ENCODE measurements at places on chromosomes 11 and 22. TPM values are rescaled to one million over a fixed set of nuclear protein-coding genes. Genes with fewer than 3 reads are reported as not detected.

PHLDA2 gene
- 2.1 TPM for total RNA-seq

TMEM191C gene
- total RNA-seq: 1.7 TPM

UCP3 gene
- 0.54 TPM for total RNA-seq

GLYAT gene
- total RNA-seq: 0.22 TPM

NPTXR gene
- 23.5 TPM for total RNA-seq

ZW10 gene
- 8.0 TPM for total RNA-seq

RFPL3 gene
- not detected for total RNA-seq

FXYD6 gene
- 28.0 TPM for total RNA-seq

PNPLA3 gene
- 0.32 TPM for total RNA-seq

- no peak for DNase-seq
Measured at GRCh38 chr22:21642584-21643448, 714 bp downstream of the SDF2L1 start.

DNA sequence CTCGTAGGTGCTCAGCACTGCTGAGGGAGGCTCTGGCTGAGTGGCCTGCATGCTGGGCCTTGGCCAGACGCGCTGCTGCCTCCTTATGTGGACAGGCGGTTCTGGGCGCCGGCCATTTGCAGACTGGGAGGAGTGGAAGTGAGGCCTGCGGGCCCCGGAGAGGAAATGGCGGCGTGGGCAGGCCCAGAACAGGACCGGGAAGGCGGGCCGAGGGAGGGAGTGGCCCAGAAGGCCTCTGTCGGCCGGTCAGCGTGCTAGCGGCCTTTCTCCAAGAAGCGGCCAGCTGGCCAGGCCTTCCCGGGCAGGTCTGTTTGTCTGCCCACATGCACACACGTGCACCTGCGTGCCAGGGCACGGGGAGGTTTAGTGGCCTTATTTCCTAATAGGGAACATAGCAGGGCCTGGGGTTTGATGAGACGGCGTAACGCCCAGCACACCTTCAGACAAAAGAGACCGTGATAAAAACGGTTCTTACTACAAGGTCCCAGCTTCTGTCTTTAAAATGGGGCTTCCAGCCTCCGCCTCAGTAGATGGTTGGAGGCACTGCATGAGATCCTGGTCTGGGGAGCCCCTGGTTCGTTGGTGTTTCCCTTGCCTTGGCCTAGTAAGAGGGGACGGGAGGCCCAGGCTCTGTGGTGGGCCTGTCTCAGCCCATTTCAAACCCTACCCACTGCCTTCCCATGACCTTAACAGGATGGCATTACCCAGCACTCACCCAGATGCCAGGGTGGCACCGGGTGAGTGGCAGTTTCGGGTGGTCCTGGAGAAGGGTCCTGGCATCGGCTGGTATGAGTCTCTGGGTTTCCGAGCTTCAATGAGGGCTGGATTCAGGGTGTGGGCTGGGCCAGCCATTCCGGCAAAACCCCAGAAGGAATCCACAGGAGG, 65.1 kb upstream of the PPARA start:
- DNase-seq: peak; percentile 92

GRCh38 chr11:67117672-67118180, 1.3 kb upstream of the KDM2A start:
- DNase-seq: no peak

DNA sequence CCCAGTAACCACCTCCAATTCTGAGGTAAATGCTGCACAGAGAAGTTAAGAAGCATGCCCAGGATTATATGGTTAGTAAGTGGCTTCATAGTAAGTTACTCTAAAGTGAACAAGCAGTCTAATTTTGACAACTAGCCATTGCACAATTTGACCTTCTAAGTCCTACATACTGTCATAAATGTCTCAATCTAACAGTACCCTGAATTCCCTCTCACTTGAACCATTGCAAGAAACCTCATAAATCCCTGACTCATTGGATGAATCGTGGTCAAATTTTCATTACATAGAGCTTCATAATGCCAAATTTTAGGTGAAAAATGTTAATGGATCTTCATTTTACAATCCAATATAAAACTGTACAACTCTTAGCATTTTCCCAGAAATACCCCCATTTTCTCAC, 217.3 kb upstream of the GRIA4 start:
- no peak for DNase-seq

DNA sequence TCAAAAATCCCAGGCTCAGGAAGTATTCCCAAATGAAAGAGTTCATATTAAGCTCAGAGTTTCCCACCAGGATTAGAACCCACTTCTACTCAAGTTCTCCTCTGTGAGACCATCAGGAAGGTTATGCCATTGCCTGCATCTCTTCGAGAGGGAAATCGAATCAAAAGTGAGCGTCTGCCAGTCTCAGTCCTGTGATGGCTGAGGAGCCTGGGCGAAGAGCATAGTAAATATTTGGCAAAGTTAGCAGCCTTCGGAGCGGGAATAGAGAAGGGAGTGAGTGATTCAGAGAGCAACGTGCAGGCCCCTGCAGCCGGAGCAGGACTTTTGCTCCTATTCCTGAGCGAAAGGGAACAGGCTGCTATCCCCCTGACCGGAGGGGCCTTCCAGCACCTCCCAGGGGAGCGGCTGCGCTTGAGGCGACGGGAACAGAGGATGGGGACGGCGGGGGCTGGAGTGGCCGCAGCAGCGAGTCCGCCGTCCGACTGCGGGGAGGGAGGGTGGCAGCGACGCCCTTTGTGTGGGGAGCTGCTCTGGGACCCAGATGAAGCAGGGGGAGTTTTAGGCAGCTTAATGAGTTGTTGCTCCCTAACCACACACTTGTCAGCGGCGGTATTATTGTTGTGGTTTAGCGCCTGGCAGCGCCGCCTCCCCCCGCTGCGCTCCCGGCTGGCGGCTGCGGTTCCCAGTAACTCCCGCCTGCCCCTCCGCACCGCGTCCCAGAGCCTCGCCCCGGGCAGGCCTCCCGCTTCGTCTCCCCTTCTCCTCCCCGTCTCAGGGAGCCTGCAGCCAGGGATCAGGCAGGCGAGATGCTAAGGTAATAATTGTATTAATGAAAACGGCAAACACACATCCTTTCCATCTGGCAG, 21.7 kb upstream of the NRGN start:
- no peak for DNase-seq

GRCh38 chr11:90908074-90908473, 685.2 kb upstream of the CHORDC1 start:
- no peak for DNase-seq

- DNase-seq: no peak
Measured at GRCh38 chr11:58832056-58832645, 12.4 kb downstream of the GLYATL2 start.

DNA sequence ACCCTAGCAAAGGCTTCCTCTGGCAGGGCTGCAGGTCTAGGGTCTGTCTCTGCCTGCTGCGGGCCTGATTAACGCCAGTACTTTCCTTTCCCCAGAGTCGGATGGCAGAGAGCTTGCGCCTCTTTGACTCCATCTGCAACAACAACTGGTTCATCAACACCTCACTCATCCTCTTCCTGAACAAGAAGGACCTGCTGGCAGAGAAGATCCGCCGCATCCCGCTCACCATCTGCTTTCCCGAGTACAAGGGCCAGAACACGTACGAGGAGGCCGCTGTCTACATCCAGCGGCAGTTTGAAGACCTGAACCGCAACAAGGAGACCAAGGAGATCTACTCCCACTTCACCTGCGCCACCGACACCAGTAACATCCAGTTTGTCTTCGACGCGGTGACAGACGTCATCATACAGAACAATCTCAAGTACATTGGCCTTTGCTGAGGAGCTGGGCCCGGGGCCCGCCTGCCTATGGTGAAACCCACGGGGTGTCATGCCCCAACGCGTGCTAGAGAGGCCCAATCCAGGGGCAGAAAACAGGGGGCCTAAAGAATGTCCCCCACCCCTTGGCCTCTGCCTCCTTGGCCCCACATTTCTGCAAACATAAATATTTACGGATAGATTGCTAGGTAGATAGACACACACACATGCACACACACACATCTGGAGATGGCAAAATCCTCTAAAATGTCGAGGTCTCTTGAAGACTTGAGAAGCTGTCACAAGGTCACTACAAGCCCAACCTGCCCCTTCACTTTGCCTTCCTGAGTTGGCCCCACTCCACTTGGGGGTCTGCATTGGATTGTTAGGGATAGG, 18.6 kb downstream of the RSPH14 start:
- DNase-seq: no peak

DNA sequence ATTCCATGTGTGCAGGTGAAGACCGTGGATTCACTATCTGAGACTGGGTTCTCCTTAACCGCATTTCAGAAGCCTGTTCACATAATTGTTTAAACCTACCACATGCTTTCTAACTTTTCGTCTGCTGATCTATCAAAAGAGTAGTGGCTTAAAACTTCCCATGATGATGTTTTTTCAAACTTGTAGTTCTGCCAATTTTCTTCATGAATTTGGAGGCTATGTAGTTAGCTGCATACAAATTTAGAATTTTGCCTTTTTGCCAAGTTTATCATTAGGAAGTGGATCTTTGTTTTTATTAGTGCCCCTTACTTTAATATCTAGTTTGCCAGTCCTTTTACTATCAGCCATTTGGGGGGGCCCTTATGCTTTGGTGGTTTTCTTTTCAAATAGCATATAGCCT, 57.5 kb upstream of the PITPNB start:
- DNase-seq: no peak

DNA sequence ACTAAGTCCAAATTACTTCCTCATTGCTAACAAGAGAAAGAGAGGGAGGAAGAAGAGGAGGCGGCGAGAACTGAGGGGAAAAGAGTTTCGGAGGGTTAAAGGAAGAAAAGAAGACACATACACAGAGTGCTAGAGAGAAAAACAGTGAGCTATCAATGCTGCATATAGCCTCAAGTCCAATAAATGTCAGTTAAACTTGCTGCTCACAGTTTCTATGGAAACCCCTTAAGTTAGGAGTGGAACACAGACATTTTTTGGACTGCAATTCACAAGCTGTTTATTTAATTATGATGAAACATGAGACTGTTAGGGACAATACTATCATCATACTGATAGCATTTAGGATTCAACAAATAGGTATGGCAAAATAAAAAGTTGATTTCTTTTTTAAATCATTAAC, 1320.4 kb downstream of the LRRC4C start:
- no peak for DNase-seq

DNA sequence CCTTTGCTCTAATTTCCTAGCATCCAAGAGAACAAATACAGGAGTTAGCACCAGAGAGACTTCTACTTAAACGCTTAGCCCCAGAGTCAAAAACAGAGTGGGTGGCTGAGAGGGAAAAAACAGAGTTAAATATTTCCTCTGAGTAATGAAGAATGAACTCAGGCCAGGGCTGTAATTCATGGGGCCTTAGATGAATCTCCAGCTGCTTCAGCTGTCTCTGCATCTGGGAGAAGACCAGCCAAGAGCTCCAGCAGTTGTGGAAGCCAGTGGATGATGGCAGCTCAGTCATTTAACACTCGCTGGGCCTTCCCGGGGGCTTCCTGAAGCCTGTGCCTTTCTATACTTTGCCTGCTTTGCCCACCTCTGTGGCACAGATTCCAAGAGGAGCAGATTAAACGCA, 5.7 kb upstream of the ADAMTS15 start:
- no peak for DNase-seq

DNA sequence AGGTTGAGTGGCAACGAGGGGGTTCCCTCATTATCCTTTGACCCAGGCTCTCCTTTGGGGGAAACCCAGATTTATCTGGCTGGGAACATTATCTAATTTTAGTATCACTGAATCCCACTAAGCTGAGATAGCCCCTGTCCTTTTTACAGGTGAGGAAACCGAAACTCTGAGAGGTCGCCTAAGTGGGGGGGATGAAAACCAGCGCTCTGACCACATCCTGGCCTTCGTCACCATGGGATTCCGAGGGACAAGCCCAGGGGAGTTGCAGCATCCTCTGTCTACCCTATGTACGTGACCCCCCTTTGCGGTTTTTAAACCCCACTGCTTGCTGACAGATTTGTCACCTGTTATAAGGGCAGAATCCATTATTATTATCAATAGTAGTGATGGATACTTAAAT, 61.0 kb downstream of the ISX start:
- no peak for DNase-seq

GRCh38 chr22:36369922-36370791, 17.6 kb downstream of the MYH9 start:
- DNase-seq: no peak

- no peak for DNase-seq
Measured at GRCh38 chr11:86245369-86246292, 1.1 kb downstream of the EED start.

GRCh38 chr22:50169774-50170341, 673 bp upstream of the PANX2 start:
- DNase-seq: peak; percentile 90

GRCh38 chr22:26642465-26643417, 14.6 kb upstream of the MIAT start:
- DNase-seq: no peak

GRCh38 chr22:40187389-40187788, 9.7 kb downstream of the TNRC6B start:
- no peak for DNase-seq

DNA sequence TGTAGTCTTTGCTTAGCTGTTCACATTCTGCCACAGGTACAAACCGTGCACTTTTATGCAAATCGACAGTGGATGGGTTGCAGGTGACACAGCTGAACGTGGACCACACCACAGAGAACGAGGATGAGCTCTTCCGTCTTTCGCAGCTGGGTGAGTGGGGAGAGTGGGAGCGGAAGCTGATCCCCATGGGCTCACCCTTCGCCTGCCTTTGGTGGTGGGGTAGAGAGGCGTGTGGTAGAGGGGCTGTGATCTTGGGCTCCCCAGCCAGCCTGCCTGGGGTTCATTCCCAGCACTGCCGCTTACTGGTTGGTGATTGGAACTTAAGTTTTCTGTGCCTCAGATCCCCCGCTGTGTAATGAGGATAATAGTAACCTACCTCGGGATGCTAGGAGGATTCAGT, 19.1 kb downstream of the TAB1 start:
- no peak for DNase-seq

- no peak for DNase-seq
Measured at GRCh38 chr22:26429458-26430286, 612 bp downstream of the ASPHD2 start.

GRCh38 chr11:86119906-86120305, 51.0 kb upstream of the PICALM start:
- DNase-seq: no peak

DNA sequence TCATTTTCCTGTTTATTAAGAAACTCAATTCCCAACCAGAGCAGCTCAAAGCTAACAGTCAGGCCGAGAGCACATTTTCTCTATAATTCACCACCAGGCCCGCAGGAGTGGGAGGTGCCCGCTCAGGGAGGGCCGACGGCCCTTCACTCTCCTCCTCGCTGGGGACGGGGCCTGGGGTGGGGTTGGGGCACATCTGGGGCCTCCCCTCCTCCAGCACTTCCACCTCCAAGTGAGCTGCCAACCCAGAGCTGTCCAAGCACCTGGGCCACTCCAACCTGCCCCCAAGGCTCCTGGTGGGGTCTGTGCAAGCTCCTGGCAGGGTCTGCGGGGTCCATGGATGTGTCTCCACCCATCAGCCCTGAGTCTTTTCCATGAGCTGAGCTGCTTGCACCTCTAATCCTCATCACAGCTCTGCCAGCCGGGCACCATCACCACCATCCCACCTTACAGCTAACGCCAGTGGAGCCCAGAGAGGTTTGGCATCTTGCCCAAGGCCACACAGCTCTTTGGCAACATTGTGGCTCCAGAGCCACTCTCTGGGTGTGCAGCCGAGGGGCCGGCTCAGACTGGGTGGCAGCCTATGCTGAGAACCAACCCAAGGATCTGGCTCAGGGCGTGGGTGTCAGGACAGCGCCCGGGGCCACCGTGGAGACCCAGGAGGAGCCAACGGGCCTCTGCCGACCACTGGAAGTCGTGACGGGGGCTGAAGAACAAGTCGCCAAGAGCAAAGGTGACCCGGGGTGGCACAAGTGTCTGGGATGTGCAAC, 193.5 kb downstream of the BRD1 start:
- DNase-seq: no peak
